ENCODE measurements at places on chromosomes 3 and 15.

GRCh38 chr3:108823227-108823626, 641 bp downstream of the TRAT1 start:
- ATAC-seq, result no peak

DNA sequence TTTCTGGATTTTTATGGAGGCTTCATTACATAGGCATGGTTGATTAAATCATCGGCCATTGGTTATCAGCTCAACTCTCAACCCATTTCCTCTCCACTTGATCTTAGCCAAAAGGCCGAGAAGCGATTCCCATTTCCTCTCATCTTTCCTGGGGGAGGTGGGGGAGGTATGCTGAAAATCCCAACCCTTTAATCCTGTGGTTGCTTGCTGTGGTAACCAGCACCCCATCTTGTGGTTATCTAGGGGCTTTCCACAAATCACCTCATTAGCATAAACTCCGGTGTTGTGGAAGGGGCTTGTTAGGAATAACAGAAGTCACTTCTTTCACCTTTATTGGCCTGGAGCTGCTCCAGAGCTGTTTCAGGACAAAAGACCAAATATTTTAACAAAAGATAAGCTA, 20.9 kb downstream of the PDE8A start:
- no peak for ATAC-seq

GRCh38 chr3:156323466-156323865, 203.1 kb downstream of the KCNAB1 start:
- ATAC-seq, result no peak

GRCh38 chr3:34782871-34783270, 856.5 kb upstream of the ARPP21 start:
- no peak for ATAC-seq

DNA sequence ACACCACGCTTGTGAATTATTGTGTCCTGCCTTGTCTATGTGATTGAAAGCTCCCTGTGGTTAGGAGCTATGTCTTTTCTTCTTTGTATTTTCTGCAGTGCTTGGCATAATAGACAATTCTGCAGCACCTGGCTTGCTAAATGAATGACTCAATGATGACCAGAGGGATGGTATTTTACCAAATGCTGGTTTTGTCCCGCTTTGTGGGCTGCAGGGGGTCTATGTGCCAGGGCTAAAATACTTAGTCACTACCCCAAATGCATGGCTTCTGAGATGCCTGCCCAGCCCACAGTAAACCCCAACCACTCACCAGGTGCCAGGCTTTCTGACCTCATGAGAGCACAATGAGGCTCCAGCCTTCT, 50.9 kb downstream of the BOC start:
- ATAC-seq, result no peak

GRCh38 chr3:45618081-45618509, 23.5 kb downstream of the LIMD1 start:
- no peak for ATAC-seq

- no peak for ATAC-seq
These were observed 29.6 kb downstream of the CHRD start for GRCh38 chr3:184409331-184409926.

- ATAC-seq, result no peak
These were observed 84.5 kb downstream of the CHSY1 start for GRCh38 chr15:101167411-101167752.

- no peak for ATAC-seq
These were observed 379.0 kb upstream of the TPRG1 start for GRCh38 chr3:188792793-188793192.

Measured in stimulated activated memory B cell treated with anti-CD40 and anti-IgM and Interleukin-4, amounts not matched to agents 10 μg/mL and 1 μg/mL and 100 μg/mL, for 72 hours (primary cell).